ENCODE measurements at places on chromosomes 13 and 19. TPM values are rescaled to one million over a fixed set of nuclear protein-coding genes. Genes with fewer than 3 reads are reported as not detected.
A peak's percentile ranks its signal among the peaks of the same experiment; 100 is the strongest.

DNA sequence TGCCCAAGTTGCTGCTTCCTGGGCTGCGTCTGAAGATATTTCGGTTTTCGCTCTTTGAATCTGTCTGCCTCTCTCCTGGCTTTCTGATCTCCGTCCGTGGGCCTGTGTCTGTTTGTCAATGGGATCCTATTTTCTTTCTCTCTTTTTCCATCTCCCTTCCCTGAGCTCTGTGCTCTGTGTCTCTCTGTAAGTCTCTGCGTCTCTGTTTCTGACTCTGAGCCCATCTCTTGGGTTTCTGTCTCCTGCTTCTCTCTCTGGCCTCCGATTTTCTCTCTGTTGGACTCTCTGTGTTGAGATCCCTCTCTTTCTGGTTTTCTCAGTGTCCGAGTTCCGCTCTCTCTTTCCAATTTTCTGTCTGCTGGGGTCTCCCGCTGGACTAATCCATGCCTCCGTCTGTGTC is 1.7 kb downstream of the PRKCG start:
- DNase-seq, result no peak

- DNase-seq, result no peak
These were observed 31.5 kb downstream of the ERCC5 start for GRCh38 chr13:102877303-102877702.

DNA sequence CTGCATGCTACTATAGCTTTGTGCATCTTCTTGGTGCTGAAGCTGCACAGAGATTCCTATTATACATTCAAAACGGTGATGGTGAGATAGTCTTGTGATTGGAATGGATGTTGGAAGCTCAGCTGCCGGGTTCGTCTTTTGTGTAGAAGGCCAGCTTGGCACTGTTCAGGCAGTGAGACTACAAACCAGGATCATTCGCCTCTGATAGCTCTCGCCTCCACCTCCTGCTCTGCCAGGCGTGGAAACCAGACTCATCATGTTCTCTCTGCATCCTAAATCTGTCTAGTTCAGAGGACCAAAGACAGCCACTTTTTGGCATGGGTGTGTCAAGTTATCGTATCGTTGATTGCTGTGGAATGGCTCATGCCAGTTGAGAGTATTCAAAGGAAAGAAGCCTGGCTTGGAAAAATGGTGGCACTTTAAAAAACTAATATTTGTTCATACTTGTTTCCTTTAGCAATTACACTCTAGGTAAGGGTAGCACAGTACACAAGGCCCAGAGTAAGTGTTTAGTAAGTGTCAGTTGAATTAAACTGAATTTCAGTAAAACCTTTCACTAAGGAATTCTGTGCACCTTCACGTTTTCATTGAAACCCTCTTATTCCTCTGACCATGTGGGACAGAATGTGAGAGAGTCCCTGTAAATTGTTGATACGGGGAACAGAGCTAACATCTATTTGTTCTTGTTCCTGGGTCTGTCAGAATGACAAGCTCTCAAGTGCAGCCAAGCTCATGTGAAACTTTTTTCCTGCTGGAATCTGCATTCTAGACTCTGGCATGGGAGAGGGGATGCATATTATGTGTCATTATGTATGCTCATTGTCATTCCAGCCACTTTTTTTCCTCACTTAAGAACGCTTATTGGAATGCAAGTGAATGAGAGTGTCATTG is 69.8 kb downstream of the DPY19L3 start:
- no peak for DNase-seq

DNA sequence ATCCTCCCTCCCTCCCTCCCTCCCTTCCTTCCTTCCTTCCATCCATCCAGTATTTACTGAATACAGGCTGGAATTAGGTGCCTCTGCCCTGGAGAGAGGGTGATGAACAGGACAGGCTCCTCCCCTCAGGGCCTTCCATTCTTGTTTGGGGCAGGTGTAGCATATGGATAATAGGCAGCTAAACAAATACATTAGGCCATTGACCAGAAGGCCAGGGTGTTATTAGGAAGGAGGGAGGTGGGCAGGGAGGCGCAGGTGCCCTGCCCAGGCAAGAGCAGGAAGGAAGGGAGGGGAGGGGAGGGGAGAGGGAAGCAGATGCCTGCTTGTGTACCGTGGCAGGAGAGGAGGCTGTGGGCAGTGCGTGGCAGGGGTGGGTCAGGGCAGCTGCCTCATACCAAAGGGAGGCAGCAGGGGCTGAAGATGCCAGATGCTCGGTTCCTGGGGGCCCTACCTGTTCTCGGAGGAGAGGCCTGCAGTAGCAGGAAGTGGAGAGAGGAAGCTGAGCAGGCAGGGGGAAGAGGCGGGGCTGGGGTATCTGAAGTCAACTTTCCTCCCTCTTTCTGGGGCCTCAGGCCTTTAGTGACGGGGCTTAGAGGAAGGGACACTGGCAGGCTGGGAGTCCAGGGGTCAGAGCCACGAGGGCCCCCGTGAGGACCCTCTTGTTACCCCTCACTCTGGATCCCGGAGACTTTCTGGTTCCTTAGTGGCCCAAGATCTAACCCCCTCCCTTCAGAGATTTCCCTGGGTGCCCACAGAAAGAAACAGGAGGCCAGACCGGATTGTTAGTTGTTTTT is at the start of gene RINL:
Gene RINL, minus strand, starts transcription at position 495 of the 794 bp plus-strand sequence. CDS start 1,533 bp downstream, outside the sequence.
- DNase-seq, result no peak

- peak; percentile 78 for DNase-seq
These were observed 4.6 kb downstream of the SAFB start for GRCh38 chr19:5627395-5627904.

GRCh38 chr19:45100846-45101252 is 7.9 kb downstream of the PPP1R37 start:
- no peak for DNase-seq

GRCh38 chr19:29193155-29193554 is 19.8 kb downstream of the UQCRFS1 start:
- no peak for DNase-seq

GRCh38 chr13:71879129-71879535 is 12.1 kb upstream of the DACH1 start:
- DNase-seq, result no peak

GRCh38 chr13:52850396-52851136 is 2.1 kb upstream of the PCDH8 start:
- DNase-seq, result peak; percentile 63

DNA sequence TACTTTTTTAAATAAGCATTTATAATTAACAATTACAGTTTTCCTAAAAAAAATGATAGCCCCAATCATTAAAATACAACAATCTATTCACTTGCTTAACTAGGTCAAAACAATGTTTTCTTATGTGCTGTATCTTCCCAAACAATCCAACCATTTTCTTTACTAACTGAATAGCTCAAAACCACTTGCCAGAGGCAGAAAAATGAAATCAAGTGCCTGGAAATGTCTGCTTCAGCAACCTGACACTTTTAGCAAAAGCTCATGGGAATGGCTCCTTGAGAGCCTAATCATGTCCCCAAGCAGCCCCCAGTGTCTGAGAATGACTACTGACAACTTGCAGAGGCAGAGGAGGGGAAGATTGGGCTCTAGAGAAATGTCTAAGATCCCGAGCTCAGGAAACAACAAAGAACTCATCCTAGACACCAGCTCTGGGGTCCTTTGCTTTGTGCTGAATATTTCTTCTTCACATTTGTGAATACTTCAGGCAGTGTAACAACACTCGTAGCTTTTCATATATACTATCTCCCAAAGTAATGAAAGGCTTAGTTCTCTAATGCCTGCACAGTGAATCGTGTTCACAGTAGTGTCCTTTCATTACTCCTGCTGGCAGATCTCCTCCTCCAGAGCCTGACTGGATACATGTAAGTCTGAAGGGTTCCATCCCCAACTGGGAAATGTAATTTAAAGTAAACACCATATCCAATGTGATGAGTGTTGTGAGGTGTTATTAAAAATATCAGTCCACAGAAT is 280.0 kb downstream of the LHFPL6 start:
- DNase-seq, result no peak

Gene RPL18A
- 1,042 TPM for total RNA-seq

Gene MAST1
- total RNA-seq, result 5.4 TPM

Gene ACP7
- total RNA-seq, result not detected

Gene PSG2
- not detected for total RNA-seq

Gene WDR88
- not detected for total RNA-seq

Gene FBXO17
- total RNA-seq, result 8.7 TPM

Gene ZSCAN1
- 0.74 TPM for total RNA-seq

Gene ZNF98
- total RNA-seq, result 0.96 TPM

Gene NKPD1
- 0.69 TPM for total RNA-seq

Gene PRSS57
- not detected for total RNA-seq

Gene PRX
- 10.4 TPM for total RNA-seq

Gene PTH2
- total RNA-seq, result not detected

Gene METTL21C
- not detected for total RNA-seq
